ENCODE measurements at places on chromosomes 13 and 19.
A peak's percentile ranks its signal among the peaks of the same experiment; 100 is the strongest.

DNA sequence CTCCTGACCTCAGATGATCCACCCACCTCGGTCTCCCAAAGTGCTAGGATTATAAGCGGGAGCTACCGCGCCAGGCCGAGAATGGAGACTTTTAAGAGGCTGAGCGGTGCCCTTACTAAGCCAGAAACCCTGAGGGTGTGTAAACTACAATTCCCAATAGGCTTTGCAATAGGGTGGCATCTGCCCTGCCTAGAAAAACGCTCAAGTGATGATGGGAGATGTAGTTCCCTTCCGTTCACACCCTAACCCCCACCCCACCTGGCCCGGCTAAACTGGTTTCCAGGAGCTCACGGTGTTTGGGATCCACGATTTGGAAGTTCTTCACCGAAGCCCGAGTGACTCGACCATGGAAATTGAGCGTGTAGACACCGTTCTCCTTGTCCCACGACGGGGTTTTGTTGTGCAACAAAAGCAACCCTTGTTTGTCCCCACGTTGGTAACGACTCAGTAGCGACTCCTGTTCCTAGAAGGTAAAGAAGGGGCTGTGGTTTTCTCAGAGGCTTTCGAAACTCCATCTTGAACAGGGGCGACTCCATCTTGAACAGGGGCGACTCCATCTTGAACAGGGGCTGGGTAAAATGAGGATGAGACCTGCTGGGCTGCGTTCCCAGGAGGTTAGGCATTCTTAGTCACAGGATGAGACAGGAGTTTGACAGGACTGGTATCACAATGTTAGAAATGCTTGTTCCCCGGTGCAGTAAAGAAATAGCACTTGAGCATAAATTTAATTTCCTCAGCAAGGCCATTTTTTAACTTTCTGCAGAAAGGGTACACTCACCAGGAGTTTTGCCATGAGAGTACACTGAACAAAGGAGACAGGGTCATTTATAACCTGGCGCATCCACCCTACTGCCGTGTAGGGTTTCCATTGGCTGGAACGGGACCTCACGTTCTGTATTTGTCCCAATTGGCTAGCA lies 9.8 kb downstream of the PPP1R15A start:
- no peak for DNase-seq

DNA sequence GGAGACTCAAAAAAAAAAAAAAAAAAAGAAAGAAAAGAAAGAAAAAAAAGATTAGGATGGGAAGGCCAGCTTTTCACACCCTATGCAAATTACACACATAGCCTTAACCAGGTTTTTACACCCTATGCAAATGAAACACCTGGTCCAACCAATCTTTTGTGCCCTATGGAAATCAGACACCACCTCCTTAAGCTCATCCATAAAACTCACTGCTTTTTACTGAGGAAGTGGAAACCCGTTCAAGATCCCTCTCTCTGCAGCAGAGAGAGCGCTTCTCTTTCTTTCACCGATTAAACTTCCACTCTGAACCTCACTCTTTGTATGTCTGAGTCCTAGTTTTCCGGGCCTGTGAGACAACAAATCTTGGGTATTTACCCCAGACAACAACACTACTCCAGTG lies 25.3 kb upstream of the HOMER3 start:
- no peak for DNase-seq

GRCh38 chr19:45592366-45592765 lies 7.8 kb upstream of the OPA3 start:
- DNase-seq = no peak

GRCh38 chr13:50370303-50370950 lies 355.2 kb downstream of the KCNRG start:
- no peak for DNase-seq

GRCh38 chr13:113863524-113864272 lies at the start of gene GAS6:
Gene GAS6, minus strand, starts transcription at chr13:113864076. Its CDS starts 156 bp downstream, at chr13:113863920.
- DNase-seq = peak; percentile 50

GRCh38 chr13:110393761-110394160 lies 86.7 kb downstream of the COL4A2 start:
- DNase-seq = no peak

GRCh38 chr19:49689133-49690078 lies at the start of gene ADM5:
Gene ADM5, plus strand, starts transcription at chr19:49689594. Its CDS starts 244 bp downstream, at chr19:49689838.
- peak; percentile 69 for DNase-seq

DNA sequence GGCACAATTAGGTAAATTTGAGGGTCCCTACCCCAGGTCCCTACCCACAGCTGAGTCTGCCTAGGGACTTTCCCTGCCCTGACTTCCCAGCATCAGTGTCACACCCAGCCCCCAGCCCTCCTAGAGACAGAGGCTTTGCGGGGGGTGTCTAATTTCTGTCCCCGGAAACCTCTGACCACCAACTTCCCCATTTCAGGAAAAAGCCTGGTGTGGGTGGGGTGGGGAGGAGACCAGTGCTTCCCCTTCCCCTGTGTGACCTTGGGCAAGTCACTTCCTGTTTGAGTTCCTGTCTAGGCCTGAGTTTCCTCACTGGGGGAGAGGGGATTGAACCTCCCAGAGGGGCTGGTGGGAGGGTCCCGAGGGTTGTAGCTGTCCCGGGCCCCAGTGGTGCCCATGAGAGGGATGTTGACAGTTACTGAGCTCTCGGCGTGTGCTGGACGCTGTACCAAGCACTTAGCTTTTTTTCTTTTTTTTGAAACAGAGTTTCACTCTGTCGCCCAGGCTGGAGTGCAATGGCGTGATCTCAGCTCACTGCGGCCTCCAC lies 7.9 kb downstream of the VASP start:
- peak; percentile 41 for DNase-seq

DNA sequence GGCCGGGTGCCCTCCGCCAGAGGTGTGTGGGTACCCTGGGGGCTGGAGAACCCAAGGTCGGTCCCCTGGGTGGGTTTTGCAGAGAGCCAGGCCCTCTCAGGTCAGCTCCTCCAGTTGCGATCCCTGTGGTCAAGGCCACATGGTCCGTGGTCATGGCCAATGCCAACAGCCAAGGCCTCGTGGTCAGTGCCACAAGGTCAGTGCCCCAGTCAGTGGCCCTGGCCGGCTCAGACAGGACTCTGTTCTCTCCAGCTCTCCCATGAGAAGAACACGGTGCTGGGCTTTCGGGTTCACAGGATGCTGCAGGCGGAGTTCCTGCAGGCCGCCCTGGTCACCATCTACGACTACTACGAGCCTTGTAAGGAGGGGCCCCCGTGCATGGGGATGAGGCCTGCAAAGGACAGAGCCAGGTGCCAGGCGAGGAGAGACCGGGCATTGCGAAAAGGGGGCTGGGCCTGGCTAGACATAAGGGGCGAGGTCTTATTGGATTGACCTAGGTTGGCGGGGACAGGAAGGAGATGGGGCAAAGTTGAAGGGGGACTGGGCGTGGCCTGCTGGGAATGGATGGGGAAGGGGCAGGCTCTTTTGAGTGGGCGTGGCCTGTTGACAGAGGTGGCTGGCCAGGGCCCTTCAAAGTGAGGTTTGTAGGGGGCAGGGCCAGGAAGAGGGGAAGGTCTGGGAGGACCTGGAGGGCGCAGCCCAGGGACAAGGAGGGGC lies 15.2 kb upstream of the SHFL start:
- no peak for DNase-seq

DNA sequence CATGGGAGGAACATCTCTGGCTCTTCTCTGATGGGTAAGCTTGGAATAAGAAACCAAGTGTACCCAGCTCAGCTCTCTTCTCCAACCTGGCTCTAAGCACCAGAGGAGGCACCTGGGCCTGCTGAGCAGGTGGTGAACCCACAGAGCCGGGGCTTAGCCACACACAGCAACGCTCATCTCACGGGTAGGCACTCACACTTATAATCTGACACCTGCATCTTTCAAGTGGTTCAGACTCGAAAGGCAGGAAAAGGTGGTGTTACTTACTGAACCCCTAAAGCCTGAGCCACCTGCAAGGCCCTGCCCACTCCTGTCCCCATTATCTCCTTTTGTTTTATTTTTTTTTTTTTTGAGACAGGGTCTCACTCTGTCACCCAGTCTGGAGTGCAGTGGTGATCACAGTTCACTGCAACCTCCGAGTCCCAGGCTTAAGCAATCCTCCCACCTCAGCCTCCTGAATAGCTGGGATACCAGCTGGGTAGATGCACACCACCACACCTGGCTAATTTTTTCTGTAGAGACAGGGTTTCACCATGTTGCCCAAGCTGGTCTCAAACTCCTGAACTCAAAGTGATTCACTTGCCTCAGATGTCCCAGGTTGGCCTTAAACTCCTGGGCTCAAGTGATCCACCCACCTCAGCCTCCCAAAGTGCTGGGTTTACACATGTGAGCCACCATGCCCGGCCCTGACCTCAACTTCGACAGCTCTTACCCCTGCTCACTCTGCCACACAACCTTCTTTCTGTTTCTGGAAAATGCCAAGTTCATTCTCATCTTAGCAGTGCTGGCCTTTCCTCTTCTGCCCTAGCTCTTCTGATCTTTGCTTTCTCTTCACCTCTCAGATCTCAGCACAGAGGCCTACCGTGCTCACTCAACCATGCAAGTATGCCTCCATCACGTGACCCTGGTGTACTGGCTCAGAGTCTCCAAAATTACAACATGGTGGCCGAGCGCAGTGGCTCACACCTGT lies 9.7 kb downstream of the FBXL12 start:
- DNase-seq = no peak

DNA sequence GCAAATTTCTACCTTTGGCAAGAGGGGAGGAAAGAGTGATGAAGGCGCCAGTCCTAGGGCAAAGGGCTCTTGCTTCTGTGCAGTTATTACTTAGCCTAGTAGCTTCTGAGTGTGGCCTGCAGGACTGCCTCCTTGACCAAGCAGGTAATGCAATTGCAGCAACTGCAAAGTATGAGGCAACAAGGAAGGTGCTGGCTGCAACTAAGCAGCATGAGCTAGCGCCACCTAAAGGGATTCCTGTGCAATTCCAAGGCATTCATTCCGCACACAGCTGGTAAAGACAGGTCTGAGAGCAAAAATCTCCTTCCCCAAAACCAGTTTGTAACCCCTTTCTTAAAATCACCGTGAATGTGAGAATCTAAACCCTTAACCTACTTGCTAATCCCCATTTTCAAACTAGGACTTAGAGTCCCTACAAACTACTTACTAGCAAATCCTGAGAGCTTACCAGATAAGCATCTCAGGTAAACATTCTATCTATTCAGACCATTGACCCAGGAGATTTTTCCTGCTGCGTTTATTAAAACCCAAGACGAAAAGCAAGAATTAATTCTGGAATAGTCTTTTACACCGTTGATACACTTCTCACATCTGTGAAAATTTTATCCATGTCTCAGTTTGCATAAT lies 62.9 kb downstream of the DCT start:
- DNase-seq = peak; percentile 25

GRCh38 chr13:79060216-79060615 lies 345.8 kb downstream of the RBM26 start:
- no peak for DNase-seq

DNA sequence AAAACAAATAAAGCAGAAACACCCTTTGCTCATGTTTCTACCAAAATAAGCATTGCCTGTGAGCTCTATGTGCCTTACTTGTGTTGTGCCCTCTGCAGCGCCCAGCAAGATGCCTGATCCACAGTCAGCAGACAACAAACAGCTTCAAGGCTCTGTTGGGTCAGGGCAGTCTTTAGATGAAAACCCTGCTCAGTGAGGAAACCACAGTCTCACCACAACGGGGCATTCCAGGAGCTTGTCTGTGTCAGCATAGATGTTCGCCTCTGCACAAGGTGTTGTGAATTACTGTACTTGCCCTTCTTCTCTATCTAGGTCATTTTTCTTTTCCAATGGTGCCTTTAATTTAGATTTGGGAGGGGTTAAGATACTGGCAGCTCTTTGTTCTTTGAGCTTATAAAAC lies 251.9 kb downstream of the COL4A1 start:
- DNase-seq = no peak
